T-helper 17 cell (primary cell): ENCODE measurements at places on chromosomes 4 and X.

- peaks cover 4% of the 10 kb centered on the region for H3K36me3 ChIP-seq
- no peak for DNase-seq
- peaks cover 34% of the 10 kb centered on the region for H3K4me1 ChIP-seq
- H3K27me3 ChIP-seq = no peaks in the 10 kb centered on the region
- no peak overlapping the region for H3K4me3 ChIP-seq
- H3K27ac ChIP-seq = no peak overlapping the region
Measured at GRCh38 chr4:155950461-155950860, 3.2 kb downstream of the CTSO start.

DNA sequence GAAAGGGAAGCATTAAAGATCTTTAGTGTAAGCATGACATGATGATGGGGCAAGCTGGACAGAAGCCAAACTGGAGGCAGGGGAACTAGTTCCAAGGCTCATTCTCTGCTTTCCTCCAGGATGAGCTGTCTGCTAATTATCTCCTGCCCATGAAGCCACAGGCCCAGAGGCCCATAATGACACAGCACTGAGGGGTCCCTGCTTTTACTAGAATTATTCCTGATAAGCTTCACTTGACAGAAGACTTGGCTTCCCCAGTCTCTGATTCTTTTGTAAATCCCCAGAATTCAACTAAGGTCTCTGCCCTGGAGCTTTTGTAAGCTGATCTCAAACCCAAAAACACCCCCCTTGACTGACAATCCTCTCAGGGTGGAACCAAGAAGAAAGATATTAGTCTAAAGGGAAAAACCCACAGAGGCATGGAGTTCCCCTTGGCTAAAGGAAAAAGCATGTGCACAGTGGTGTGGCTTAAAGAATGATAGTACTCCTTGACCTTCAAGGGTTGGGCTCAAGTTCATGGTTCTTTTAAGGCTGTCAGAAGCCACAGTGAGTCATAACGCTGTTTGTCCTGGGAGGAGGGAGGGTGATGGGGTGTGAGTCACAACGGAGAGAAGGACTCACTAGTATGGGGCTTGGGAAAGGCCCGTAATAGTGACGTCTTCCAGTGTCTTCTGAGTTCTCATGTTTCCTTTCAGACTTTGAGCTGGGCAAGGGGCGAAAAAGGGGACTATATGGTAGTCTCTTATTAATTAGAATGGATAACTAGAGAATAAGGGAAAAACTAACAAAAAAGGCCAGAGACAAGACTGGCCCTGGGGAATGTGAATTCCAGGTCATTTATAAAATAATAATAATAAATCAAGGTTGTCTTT lies 146.0 kb upstream of the CPEB2 start:
- H3K36me3 ChIP-seq = no peaks in the 10 kb centered on the region
- no peaks in the 10 kb centered on the region for H3K4me1 ChIP-seq
- H3K27ac ChIP-seq = no peak overlapping the region
- peaks cover 28% of the 10 kb centered on the region for H3K27me3 ChIP-seq
- H3K4me3 ChIP-seq = no peak overlapping the region

- H3K27ac ChIP-seq = no peak overlapping the region
- H3K36me3 ChIP-seq = peaks cover 2% of the 10 kb centered on the region
- no peak for DNase-seq
Measured at GRCh38 chrX:132270699-132271098, 51.5 kb upstream of the RAP2C start.

DNA sequence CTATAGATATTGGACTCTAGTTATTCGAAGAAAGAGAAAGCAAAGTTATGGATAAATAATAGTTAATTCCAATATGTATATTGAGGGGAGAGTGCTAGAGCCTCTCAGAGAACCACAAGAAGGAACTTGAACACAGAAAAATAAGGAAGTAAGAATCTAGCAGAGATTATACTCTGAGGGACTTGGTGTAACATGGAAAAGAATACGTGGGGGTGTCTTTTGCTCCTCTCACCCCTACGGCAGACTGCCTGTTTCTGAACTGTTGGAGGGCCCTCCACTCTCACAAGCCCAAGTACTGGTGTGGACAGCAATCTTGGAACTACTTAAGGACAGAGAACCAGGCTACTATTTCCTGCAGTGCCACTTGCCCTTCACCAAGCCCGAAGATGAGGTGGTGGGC lies 1174.4 kb upstream of the PCDH10 start:
- H3K27me3 ChIP-seq = no peaks in the 10 kb centered on the region
- H3K4me3 ChIP-seq = no peak overlapping the region
- H3K4me1 ChIP-seq = no peaks in the 10 kb centered on the region
- no peak overlapping the region for H3K27ac ChIP-seq
- H3K36me3 ChIP-seq = no peaks in the 10 kb centered on the region

DNA sequence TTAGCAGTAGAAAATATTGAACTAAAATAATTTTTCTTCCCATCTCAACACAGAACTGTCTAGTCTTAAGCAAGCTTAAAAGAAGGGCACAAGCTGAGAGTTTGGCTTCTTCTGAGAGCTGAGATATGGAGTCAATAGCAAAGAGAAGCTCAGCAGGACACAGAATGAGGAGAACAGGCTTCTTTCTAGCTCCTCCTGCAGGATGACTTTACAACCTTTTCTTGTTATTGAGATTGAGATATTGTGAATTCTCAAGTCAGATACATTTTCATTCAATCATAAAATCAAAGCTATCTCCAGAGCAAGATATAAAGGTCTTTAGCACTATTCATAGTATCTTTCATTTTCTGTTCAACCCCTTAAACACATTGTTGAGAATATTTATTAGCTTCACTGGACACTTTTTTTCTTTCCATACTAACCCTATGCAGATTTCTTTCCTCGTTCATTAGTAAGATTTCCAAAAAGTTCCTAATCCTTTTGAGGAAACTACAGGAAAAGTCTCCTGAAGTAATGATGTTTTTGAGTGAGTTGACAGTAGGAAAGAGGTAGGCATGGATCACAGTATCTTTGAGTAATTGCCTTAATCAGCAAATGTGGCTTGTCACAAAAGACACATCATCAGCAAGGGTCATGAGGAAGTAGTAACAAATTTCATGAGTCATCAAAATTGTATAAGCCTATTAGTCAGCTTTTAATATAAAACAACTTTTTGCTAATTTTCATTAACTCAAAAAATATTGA lies 17.8 kb upstream of the CXCL3 start:
- no peak for DNase-seq
- no peaks in the 10 kb centered on the region for H3K4me1 ChIP-seq
- H3K27me3 ChIP-seq = peaks cover 18% of the 10 kb centered on the region
- no peaks in the 10 kb centered on the region for H3K36me3 ChIP-seq
- no peak overlapping the region for H3K27ac ChIP-seq

GRCh38 chr4:104217526-104217925 lies 277.2 kb downstream of the CXXC4 start:
- no peak overlapping the region for H3K4me3 ChIP-seq
- H3K27me3 ChIP-seq = no peaks in the 10 kb centered on the region
- H3K27ac ChIP-seq = no peak overlapping the region
- H3K4me1 ChIP-seq = no peaks in the 10 kb centered on the region
- H3K36me3 ChIP-seq = no peaks in the 10 kb centered on the region

DNA sequence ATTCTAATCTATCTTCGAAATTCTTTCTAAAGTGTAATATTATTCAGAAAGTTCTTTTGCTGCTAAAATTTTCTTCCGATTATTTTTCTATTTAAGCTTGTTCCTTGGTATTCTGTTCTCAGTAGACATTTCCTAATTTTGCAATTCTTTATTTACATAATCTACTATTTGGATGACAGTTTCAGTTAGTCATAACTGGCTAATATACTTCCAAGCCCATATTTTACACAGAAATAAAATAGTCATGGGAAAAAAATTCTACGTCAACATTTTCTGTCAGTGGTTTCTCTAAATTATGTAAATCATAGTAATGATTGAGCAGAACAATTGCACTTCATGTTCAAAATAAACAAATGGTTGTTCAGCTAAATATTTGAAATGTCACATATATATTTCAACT lies 178.0 kb upstream of the ANKRD50 start:
- no peak overlapping the region for H3K4me3 ChIP-seq
- H3K36me3 ChIP-seq = no peaks in the 10 kb centered on the region
- no peak for DNase-seq
- H3K4me1 ChIP-seq = no peaks in the 10 kb centered on the region

DNA sequence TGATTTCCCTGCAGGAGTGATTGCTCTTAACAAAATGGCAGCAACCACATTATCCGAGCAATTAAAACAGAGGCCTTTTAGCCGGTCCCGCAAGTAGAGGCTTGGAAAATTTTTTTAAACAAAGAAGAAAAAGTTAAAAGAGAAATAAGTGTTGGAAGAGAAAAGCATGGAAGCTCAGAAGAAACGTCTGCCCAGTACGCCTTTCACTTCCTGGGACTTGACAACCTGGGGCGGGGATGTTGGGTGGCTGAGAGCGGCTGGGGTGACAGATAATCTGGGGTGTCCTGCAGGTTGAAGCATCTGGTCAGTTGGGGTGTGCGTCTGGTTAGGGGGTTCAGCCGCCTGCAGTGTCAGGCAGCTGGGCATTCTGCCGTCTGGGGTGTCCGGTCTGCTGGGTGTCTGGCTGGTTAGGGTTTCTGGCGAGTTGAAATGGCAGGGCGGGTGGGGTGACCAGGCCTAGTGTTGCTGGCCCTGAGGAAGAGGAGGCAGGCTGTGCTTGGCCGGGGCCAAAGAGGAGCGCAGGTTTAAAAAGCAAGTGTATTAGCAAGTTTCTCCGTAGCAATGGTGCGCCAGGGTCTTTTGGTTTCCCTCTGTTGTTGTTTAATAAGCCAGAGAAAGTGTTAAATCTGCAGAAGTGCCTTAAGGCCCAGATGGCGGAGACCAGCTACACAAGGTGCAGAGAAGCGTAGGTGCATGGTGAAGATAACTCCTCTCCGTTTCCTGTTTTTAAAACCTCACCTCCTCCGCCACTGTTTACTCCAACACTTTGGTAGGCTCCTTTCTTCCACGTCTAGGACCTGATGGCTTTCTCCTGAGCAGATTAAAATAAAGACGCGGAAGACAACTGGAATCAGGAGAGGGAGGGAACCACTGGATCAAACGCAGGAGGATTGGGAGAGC lies 5.6 kb downstream of the HAND2 start:
- peak overlapping the region; percentile 74 for H3K27ac ChIP-seq
- H3K4me1 ChIP-seq = peaks cover 16% of the 10 kb centered on the region
- DNase-seq = no peak

DNA sequence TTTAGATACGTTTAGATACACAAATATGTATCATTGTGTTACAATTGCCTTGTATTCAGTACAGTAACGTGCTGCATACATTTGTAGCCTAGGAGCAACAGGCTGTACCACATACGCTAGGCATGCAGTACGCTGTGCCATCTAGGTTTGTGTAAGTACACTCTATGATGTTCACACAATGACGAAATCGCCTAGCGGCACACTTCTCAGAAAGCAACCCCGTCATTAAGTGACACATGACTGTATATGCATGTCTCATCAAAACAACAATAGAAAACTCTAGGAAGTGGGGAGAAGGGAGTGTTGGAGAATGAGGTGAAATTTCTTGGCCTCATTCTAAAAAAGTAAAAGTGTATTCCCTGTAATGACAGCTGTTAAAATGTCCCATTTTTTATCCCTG lies 32.7 kb downstream of the CCDC149 start:
- H3K4me3 ChIP-seq = no peak overlapping the region
- DNase-seq = no peak
- no peaks in the 10 kb centered on the region for H3K36me3 ChIP-seq
- no peak overlapping the region for H3K27ac ChIP-seq
- H3K27me3 ChIP-seq = peaks cover 14% of the 10 kb centered on the region

GRCh38 chr4:142238589-142238988 lies 602.2 kb downstream of the IL15 start:
- peaks cover 22% of the 10 kb centered on the region for H3K4me1 ChIP-seq
- no peak overlapping the region for H3K4me3 ChIP-seq
- peak overlapping the region; percentile 27 for H3K27ac ChIP-seq
- no peak for DNase-seq
- peaks cover 7% of the 10 kb centered on the region for H3K36me3 ChIP-seq

DNA sequence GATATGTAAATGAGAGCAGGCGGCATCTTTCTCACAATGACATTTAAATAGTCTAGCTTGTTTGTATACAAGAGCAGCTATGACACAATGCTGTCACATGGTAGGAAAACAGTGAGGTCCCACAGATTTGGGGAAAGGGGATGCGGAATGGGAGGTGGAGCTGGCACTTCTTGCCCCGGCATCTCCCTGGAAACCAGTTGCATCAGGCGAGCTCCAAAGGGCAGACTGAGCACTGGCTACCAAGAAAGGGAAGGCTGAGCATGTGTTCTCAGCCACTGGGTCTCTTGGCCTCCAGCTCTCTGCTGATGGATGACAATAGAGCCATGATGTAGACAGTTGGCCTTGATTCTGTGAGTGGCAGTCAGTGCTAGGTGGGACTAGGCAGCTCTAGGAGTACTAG lies 109.0 kb downstream of the UCHL1 start:
- H3K27me3 ChIP-seq = peaks cover 39% of the 10 kb centered on the region
- peaks cover 3% of the 10 kb centered on the region for H3K4me1 ChIP-seq
- H3K4me3 ChIP-seq = no peak overlapping the region
- H3K27ac ChIP-seq = no peak overlapping the region
- DNase-seq = no peak
- H3K36me3 ChIP-seq = no peaks in the 10 kb centered on the region

GRCh38 chrX:87528487-87528886 lies 10.9 kb downstream of the KLHL4 start:
- no peaks in the 10 kb centered on the region for H3K27me3 ChIP-seq
- DNase-seq = no peak
- H3K4me3 ChIP-seq = no peak overlapping the region
- no peak overlapping the region for H3K27ac ChIP-seq
- H3K36me3 ChIP-seq = no peaks in the 10 kb centered on the region

- H3K27me3 ChIP-seq = no peaks in the 10 kb centered on the region
- no peaks in the 10 kb centered on the region for H3K36me3 ChIP-seq
- no peak overlapping the region for H3K27ac ChIP-seq
- no peak for DNase-seq
- H3K4me3 ChIP-seq = no peak overlapping the region
Measured at GRCh38 chr4:134408897-134409296, 207.3 kb upstream of the PABPC4L start.

- H3K4me3 ChIP-seq = no peak overlapping the region
- H3K27me3 ChIP-seq = peaks cover 11% of the 10 kb centered on the region
- no peak overlapping the region for H3K27ac ChIP-seq
- no peaks in the 10 kb centered on the region for H3K4me1 ChIP-seq
- H3K36me3 ChIP-seq = no peaks in the 10 kb centered on the region
Measured at GRCh38 chr4:78018271-78019049, 38.7 kb upstream of the FRAS1 start.

- H3K4me3 ChIP-seq = no peak overlapping the region
- no peaks in the 10 kb centered on the region for H3K36me3 ChIP-seq
Measured at GRCh38 chr4:89137695-89138094, 26.4 kb downstream of the TIGD2 start.

GRCh38 chrX:64204701-64205440 lies 637 bp downstream of the AMER1 start:
- no peak overlapping the region for H3K27ac ChIP-seq
- no peaks in the 10 kb centered on the region for H3K36me3 ChIP-seq
- H3K4me3 ChIP-seq = peak overlapping the region; percentile 94
- H3K4me1 ChIP-seq = peaks cover 15% of the 10 kb centered on the region
- DNase-seq = peak; percentile 11
- no peaks in the 10 kb centered on the region for H3K27me3 ChIP-seq

- peaks cover 8% of the 10 kb centered on the region for H3K4me1 ChIP-seq
- H3K27ac ChIP-seq = no peak overlapping the region
- H3K4me3 ChIP-seq = no peak overlapping the region
- no peaks in the 10 kb centered on the region for H3K27me3 ChIP-seq
- no peaks in the 10 kb centered on the region for H3K36me3 ChIP-seq
Measured at GRCh38 chr4:23332313-23332712, 557.5 kb downstream of the PPARGC1A start.
